Posterior vena cava (tissue), 2 donors: ENCODE measurements at places on chromosomes 4 and X. TPM values are rescaled to one million over a fixed set of nuclear protein-coding genes. Genes with fewer than 3 reads are reported as not detected.

The ARMCX6 gene
- total RNA-seq: 34.9 TPM

The FAM53A gene
- 1.5 TPM for total RNA-seq

The EFNB1 gene
- total RNA-seq: 18.9 TPM

DNA sequence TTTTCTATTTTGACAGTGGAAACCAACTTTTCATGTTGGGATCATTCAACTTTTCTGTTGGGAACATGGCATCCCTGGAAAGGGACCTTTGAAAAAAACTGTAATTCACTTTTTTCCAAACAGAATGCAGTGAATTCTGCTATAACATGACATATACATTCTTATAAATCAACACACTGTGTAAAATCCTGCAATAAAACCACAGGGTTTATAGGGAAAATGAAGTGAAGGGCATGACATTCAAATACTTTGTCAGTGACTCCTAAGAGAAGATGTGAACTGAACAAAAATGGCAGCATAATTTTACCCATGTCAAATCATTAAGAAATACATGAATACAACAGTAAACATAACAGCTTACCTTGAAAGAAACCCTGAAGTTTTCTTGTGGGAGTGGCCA, 264.5 kb upstream of the ANKRD50 start:
- DNase-seq: no peak

GRCh38 chr4:66091786-66092185, 421.5 kb upstream of the EPHA5 start:
- DNase-seq: no peak

DNA sequence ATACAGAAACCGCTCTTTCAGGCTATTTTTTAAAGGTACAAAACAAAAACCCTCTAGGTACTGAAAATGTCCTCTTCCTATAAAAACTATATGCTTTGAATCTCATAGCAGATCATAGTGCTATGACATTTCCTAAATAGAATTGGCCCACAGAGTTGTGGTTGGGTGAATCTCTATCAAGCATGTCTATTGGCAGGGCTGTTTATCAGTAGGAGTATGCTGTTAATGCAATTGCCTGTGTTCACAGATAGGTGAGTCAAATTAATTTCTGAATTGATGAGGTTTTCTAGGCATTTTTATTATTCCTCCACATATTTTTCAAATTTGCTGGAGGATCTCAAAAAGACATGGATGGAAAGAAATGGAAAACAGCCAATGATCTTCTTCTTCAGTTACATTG, 73.9 kb downstream of the QRFPR start:
- DNase-seq: no peak

DNA sequence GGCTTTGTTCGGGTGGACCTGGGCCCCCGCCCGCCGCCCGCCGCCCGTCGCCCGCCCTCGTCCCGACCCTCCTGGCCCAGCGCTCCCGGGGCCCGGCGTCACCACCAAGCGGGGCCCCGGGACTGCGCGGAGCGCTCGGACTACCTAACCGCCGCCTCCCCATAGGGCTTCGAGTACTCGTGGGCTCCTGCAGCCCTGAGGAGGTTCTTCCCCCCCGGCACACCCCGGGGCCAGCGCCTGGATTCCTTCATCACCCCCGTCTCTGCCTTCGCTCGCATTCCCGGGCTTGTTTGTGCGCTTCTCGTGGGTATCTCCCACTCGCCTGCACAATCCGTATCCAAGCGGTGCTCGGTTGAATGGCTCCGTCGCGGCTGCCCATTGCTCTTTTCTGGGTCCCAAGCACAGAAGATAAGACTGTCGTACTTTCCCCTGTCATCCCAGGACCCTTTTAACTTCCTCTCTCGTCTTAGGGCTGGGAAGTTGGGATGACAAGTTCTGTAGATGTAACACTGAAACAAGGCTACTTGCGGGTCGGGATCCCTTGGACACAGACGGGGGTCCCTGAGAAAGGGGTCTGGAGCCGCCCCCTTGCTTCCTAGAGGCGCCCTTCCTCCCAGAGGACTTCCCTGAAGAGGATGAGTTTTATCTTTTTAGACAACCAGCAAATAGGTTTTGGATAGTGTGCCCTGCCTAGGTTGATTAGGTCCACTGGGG, 565 bp downstream of the MOB1B start:
- peak; percentile 84 for DNase-seq

DNA sequence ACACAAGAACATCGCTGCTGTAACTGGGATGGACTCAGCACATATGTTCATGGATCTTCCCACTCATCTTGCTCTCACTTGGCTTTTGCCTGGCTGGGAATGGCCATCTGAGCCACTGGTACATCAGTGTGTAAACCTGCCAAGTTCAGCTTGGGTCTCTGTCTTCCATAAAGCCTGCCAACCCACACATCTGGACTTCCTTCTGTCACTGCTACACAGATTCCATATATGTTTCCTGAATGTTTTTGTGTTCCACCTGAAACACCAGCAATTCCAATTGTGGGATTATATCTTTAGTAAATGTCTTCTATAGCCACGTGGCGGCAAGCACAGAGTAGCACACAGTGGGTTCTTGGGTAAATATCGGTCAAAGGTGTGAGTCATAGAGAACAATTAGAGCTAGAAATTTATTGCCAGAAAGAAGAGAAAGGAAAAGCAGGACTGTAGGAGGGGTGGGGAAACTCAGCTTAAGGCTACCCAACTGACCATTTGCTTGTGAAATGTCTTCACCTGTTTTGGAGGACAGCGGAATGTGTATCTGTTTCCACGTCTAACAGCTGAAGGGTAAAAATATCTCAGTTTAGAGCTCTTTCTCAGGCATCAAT, 125.9 kb downstream of the MFAP3L start:
- DNase-seq: no peak

DNA sequence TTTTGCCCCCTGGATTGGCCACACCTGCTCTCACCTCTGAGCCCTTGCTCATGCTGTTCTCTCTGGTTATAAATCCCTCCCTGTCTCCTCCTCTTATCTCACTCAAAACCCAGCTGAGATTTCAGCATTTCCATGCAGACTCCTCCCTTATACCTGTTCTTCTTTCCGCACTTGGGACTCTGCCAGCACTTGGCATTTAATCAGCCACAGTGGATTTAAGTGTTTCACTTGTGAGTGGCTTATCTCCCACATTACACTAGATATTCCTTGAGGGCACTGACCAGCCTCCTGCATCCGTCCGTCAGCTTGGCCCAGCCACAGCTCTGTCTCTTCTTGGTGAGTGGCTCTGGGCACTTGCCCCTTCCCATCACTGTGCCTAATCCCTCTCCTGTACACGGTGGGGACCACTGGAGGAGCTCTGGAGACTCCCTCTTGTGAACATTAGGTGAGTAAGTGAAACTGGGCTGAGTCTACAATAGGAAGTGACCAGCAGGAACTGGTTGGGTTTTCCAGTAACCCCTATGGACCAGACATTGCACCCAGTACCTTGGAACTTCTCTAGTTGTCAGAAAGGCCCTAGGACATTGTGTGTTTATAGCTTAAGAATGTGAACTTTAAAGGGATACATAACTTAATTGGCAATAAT, 19.9 kb downstream of the FGFBP1 start:
- no peak for DNase-seq

- no peak for DNase-seq
Measured at GRCh38 chr4:64784125-64784524, 374.9 kb upstream of the TECRL start.

DNA sequence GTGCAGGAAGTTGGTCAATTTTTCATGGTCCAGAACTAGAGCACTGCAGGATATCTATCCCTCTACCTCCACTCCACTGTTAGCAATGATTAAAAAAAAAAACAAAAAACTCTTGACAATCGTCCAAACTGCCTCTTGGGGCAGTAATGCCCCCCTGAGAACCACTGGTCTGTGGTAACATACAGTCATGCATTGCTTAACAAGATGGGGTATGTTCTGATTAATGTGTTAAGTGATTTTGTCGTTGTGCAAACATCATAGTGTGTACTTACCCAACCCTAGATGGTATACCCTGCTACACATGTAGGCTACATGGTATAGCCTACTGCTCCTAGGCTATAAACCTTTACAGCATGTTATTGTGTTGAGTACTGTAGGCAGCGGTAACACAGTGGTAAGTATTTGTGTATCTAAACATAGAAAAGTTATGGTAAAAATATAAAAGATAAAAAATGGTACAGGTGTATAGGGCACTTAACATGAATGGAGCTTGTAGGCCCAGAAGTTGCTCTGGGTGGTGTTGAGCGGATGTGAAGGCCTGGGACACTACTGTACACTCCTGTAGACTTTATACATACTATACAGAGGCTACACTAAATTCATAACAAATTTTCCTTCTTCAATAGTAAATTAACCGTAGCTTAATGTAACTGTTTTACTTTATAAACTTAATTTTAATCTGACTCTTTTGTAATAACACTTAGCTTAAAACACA, 34.1 kb downstream of the ART3 start:
- no peak for DNase-seq

DNA sequence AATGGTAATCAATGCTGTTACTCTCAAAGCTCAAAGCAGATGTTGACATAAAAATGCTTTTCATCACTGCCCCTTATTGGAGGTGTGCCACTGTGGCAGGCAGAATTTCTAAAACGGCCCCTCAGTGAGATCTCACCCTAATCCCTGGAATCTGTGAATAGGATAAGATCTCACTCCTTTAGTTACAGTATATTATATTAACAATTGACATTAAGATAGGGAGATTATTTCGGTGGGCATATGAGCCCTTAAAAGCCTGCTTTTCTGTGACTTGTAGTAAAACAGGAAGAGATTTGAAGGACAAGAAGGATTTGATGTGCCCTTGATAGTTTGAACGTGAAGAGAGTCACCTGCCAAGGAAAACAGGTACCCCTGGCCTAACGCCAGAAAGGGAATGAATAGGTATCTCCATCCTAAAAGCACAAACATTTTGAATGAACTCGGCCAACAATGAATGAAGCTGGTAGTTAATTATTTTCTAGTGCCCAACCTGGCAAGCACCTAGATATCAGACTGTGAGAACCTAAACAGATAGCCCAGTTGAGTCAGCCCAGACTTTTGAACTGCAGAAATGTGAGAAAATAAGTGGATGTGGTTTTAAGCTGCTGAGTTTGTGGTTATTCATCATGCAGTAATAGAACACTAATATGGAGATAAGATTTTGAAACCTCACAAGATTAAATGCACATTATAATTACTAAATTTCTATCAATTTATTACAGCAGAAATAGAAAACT, 881.6 kb downstream of the PCDH18 start:
- no peak for DNase-seq

DNA sequence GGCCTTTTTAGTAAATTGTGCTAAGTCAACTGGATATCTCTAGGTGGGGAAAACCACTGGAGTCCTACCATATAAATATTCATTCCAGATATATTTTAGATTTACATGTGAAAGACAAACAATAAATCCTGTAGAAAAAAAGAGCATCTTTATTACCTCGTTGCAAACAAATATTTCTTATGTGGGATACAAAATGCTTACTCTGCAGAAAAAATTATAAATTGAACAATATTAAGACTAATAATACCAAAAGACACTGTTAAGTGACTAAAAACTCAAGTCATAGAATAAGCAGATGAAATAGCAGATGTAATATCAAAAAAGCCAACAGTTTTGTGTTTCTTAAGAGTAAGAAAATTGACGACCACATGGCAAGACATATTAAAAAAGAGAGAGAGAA, 43.8 kb downstream of the SULT1B1 start:
- DNase-seq: no peak
